Activated CD4-positive, alpha-beta T cell treated with anti-CD3 and anti-CD28 coated beads, Interleukin-2, amount 50 U/mL, for 48 hours (primary cell): ENCODE measurements at places on chromosomes 12 and 14.
A peak's percentile ranks its signal among the peaks of the same experiment; 100 is the strongest.

DNA sequence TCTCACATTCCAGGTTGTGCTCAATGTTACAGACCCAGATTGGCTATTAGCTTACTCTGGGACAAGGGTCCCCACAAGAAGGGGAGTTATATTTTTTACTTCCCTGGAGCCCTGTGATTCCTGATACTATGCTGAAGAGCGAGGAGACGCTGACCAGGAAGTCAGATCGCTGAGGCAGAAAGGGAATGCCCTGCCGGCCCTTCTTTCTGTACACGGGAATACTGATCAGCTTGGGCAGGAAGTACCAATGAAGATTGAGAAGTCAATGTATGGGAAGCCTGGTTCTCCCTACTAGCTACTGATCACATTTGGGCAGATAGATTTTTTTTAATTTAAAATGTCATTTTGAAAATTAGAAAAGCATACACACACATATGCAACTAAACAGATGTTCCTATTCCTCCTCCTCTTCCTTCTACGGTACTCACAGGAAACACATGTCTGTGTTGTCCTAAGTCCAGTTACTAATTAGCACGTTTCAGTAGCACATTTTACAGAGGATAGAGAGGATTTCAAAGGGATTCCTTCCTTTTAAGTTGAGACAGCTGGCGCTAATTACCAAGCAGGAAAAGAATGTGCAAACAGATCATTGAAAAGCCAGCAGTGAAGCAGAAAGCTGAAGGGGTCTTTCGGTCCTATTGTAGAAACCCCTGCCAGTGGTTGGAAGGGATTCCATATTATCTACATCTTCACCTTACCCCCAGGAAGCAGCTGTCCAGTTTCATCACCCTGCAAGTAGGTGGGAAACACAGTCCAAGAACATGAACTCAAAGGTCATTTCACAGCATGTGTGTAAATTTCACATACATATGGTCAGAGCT, 292.4 kb downstream of the DUSP6 start:
- no peak for DNase-seq

GRCh38 chr12:46933947-46934346, 108.2 kb upstream of the SLC38A4 start:
- no peak for DNase-seq

DNA sequence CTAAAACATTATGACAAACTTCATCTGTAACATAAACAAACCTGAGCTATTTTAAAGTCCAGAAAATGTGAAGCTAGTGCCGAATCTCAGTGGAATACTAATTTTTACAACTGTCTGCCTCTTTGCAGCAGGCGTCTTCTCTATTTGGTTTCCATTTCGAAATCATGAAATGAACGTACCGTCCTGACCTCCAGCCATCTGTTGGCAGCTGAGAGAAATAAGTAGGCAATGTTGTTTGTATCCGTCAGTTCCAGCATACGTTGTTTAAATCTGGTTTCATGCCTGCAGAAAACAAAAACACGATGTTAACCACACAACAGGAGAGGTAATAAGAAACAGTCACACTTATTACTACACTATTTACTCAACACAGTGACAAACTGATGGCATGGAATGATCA, 54.3 kb upstream of the KCNJ8 start:
- no peak for DNase-seq

DNA sequence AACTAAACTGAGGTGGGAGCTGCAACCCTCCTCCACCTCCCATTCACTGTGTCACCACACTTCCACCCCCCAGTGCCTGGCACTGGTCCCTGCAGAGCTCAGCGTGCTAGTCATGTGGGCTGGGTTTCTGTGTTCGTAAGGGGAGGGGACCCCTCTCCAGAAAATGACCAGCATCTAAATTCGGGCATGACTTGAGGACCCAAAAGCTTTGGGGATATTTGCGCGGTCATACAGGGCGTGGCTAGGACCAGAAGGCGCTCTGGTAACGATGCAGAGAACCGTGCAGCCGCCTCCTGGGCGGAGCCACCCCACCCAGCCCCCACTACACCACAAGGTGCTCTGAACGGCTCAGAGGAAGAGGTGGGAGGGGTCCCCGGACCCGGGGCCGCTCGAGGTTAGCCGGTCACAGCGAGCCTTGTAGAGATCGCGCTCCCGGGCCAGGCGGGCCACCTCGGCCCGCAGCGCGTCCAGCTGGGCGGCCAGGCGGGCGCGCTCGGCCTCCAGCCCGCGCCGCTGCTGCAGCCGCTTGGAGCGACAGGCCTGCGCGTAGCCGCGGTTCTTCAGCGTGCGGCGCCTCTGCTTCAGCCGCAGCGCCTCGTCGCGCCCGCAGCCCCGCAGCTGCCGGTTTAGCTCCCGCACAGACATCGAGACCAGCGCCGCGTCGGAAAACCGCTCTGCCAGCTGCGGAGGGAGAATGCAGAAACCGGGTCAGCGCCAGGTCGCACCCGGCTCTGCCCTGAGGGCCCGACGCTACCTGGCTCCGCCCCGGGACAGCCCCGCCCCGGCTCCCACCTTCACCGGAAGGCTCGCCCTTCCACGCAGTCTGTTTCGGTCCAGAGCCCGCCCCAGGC, 9.8 kb downstream of the CPNE6 start:
- DNase-seq: peak; percentile 80

- peak; percentile 34 for DNase-seq
These were observed 725 bp downstream of the CHPT1 start for GRCh38 chr12:101697930-101698799.

GRCh38 chr12:14261861-14262260, 103.6 kb upstream of the ATF7IP start:
- no peak for DNase-seq

DNA sequence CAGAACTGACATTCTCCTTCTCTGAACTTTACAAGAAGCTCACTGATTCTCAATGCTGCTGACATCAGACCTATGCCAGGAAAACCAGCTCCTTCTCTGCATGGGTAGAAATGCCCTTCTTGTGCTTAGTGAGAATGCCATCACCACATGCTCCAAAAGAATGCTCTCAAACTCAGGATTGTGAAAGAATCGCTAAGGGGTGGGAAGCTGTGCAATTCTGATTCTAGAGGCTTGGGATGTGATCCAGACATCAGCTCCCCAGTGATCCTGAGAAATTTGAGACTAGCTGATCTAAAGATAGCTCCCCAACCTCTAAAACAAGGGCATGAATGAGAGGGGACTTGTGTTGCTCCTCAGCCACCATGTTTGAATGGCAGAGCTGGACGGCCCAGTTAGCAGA, 113.2 kb downstream of the DPF3 start:
- no peak for DNase-seq

- DNase-seq: no peak
These were observed 189.7 kb downstream of the EPS8 start for GRCh38 chr12:15599266-15600037.

DNA sequence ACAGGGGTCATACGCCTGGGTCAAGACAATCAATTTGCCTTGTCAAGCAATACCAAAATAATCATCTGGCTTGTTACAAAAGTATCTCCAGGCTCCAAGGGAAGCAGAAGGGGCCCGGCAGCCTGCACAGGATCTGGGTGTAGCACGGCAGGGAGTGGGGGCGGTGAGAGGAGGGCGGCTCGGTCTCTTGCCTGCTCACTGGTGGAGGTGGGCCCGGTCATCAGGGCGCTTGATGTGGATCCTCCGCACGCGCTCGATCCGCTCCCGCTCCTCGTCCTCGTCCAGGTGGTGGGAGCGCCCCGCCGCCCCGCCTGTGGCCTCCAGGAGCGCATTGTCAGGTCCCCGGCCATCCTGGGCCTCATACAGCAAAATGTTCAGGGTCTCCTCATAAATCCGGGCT, 25.7 kb downstream of the KCTD10 start:
- DNase-seq: no peak

- DNase-seq: no peak
These were observed 11.4 kb upstream of the DLK1 start for GRCh38 chr14:100715332-100715731.

- no peak for DNase-seq
These were observed 70.4 kb downstream of the TBK1 start for GRCh38 chr12:64522316-64522715.

DNA sequence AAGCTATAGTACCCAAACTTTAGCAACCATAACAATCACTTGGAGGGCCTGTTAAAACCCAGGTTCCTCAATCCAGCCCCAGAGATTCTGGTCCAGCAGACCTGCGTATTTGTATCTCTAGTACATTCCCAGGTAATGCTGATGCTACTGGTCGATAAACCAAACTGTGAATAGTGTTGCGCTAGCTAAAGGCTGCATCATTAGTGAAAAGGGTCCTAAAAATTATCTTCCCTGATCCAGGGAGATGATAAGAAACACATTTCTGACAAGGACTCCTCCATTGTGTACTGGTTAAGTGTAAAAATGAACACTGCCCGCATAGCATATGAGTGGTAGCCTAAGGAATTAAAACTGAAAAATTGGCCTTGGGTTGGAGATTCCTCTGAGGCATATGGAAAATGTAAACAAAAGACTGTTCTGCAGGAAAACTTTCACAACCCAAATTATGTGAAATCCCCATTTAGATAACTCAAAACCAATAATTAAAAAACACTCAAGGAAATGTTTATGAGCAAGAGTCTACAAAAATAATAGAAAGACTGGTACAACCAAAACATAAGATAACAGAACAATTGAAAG, 322.7 kb downstream of the CEP128 start:
- no peak for DNase-seq

- DNase-seq: no peak
These were observed 162.5 kb downstream of the SLC38A4 start for GRCh38 chr12:46663318-46663717.

GRCh38 chr14:93965287-93965821, 11.0 kb downstream of the ASB2 start:
- DNase-seq: no peak

GRCh38 chr14:88791629-88792472, 902 bp downstream of the EML5 start:
- DNase-seq: peak; percentile 41

DNA sequence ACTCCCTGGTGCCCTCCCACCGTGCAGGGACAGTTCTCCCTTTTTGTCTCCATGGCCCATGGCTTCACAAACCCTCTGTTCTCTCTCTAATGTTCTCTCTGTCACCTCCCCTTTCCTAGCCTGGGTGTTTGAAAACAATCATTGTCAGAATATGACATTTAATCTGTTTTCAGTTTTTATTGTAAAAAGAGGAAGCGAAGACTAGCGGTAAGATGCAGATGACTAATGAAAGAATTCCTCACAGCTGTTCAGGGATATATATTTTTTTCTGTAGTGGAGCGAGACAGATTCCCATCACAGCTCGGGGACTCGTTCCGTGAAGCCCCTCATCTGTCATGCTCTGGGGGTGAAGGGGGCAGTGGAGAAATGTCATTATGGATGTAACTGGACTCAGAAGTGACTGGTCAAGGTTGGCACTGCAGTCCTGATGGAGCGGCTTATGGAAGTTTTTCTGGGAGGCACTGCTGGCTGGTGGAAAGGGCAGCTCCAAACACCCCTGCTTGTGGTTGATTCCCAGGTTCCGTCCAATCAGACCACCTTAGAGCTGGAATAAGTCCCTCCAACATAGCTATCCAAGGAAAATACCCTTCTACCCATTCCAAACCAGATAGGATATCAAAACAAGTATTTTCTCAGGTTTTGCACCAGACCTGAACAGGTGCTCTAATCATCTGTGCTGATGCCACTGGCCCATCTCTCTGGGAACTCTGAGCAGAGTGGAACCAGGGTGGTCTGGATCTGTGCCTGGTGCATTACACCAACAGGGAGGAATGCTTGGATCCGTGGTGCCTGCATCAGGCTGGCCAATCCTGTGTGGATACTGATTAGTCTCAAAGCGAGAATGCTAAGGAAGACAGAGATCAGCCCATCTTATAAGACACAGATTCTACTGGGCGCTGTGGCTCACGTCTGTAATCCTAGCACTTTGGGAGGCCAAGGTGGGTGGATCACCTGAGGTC, 84.7 kb downstream of the GPATCH2L start:
- DNase-seq: no peak

DNA sequence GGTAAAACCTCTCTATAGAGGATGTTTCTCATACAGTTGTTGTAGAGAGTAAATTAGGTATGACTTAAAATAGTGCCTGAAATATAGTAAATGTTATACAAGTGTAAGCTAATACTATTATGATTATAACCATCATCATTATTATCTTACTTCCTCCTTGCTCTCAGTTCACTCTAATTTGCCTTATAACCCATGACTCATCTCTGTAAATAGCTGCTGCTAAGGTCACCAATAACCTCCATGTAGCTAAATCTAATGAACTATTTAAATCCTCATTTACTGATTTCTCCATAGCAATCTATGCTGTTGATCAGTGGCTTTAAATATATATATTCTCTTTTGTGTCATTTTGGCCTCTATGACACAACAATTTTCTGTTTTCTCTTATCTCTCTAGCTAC, 109.6 kb downstream of the RMST start:
- DNase-seq: no peak

GRCh38 chr12:39959467-39959866, 146.4 kb downstream of the SLC2A13 start:
- DNase-seq: no peak

GRCh38 chr12:56366948-56367347, 4.3 kb upstream of the APOF start:
- DNase-seq: no peak

DNA sequence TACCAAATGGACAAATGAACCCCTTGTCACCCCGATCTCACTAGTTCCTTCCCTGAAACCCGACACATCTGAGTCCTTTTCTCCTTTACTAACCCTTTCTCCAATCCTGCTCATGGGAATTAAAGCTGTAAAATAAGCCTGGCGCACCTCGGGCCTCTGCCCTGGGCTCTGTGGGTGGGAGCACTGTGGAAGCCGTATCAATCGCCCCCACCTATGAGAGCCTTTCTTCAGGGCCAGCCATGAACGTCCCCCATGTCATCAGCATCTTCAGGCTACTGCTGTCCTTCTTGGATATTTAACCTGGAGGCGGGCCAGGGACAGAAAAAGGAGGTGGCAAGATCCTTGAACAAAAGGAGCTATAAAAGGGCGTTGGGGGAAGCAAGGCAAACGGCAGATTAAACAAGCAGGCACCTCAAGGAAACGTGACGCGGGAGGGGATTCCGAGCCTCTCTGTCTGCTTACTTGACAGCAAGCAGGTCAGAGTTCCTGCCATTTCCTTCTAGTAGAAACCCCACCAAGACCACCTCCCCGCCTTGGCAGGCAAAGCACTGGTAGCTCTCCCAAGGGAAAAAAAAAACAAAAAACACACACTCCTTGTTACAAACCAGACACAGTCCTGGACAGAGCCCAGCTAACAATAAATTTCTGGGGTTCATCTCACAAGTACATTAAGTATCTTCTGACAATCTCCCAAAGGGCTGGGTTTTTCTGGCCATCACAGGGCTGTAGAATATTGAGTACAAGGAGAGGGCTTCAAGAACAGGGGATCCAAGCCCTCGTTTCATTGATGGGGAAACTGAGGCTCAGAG, 62.9 kb downstream of the DPF3 start:
- DNase-seq: no peak

GRCh38 chr14:100504372-100505078, 82.7 kb downstream of the BEGAIN start:
- DNase-seq: no peak

GRCh38 chr14:94663538-94663937, 51.3 kb downstream of the SERPINA3 start:
- DNase-seq: no peak

DNA sequence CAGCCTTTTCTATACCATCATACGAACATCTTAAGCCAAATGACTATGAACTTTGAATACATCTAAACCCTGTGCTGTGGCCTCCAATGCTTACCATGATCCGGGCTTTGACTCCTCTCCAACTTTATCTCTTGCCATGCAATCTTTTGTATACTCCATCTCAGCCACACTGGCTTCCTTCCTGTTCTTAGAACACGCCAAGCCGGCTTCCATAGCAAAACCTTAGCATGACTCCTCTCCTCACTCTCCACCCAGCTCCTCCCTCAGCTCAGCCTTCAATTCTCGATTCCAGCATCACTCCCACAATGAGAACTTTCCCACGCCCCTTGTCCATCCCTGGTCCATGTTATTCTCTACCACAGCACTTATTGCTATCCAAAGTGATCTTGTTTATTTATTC, 228.3 kb downstream of the NTF3 start:
- DNase-seq: no peak
